OCI-LY7 (cell line): ENCODE measurements at places on chromosomes 5 and 9. TPM values are rescaled to one million over a fixed set of nuclear protein-coding genes. Genes with fewer than 3 reads are reported as not detected.

The FNIP1 gene
- total RNA-seq = 20.0 and 20.6 TPM in 2 replicates

- no peak for DNase-seq
These were observed 15.9 kb upstream of the CDC20B start for GRCh38 chr5:55188656-55189540.

GRCh38 chr9:135242406-135242805, 154.9 kb downstream of the OLFM1 start:
- no peak for DNase-seq

The ATP10B gene
- not detected in 2 replicates for total RNA-seq

GRCh38 chr5:6096101-6096500, 282.2 kb downstream of the MED10 start:
- DNase-seq = no peak

DNA sequence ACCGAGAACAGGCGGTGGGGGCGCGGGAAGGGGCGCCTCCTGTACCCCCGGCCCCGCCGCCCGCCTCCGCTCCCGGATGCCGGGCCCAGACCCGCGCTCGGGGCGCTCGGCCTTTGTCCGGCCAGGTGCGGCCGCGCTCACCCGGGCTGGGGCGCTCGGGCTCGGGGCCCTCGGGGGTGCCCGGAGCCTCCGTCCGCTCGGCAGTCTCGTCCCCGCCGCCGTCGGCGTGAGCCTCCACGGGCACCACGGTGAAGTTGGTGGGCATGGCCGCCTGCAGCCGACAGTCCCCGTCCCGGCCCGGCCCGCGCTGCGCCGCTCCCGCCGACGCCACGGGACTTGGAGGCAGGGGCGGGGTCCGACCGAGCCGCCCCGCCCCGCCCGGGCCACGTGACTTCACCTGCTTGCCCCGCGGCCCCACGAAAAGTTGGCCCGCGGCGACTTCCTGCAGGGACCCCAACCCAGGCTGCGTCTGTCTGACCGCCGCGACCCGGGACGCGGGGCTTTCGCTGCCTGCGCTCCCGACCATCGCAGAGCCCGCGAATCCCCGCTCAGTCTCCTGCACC, at the start of gene SLC12A7:
Gene SLC12A7, minus strand, starts transcription at position 337 of the 563 bp plus-strand sequence. Its CDS starts 72 bp downstream, at position 265.
- no peak for DNase-seq

The PCDH1 gene
- total RNA-seq = 0.41 TPM in 1 of 2 replicates, not detected in the other

The FAM153A gene
- total RNA-seq = 3.6 and 4.7 TPM in 2 replicates

DNA sequence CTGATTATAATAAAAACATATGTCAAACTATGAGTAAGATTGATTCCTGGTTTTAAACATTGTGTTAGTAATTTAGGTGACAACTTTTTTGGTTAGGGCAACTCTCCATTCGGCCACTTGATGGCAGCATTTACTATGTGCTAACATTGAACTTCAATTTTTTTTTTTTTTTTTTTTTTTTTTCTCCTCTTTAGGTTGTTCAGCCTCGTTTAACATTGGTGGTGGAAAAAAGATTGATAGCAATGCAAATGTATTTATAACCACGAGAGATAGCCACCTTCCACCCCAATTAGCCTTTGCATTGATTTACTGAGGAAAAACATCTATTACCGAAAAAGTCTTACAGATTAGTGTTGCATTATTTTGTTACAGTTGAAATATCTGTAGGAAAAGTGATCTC, 159.1 kb downstream of the CSNK1G3 start:
- DNase-seq = peak; percentile 65

The PRRC1 gene
- 46.5 and 52.5 TPM in 2 replicates for total RNA-seq

The NFIB gene
- 24.5 and 25.1 TPM in 2 replicates for total RNA-seq

DNA sequence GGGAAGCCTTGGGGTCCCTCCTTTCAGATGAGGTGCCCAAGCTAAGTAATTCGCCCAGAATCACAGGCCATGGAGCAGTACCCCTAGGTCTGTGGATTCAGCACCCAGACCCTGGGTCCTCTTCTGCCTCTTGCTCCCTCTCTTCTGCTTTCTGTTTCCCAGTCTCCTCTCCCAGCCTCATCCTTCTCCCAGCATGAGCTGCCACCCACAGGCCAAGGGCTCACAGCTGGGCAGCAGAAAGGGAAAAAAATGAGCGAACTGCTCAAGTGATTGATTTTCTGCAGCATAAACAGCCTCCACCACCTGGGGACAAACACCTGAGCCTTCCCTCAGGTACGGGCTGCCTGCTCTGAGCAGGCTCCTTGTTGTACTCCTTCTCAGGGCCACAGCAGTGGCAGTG, 113.9 kb upstream of the SAP30L start:
- DNase-seq = no peak

- DNase-seq = no peak
These were observed 28.7 kb downstream of the ISL1 start for GRCh38 chr5:51411921-51412325.

The CCL28 gene
- not detected in 2 replicates for total RNA-seq

DNA sequence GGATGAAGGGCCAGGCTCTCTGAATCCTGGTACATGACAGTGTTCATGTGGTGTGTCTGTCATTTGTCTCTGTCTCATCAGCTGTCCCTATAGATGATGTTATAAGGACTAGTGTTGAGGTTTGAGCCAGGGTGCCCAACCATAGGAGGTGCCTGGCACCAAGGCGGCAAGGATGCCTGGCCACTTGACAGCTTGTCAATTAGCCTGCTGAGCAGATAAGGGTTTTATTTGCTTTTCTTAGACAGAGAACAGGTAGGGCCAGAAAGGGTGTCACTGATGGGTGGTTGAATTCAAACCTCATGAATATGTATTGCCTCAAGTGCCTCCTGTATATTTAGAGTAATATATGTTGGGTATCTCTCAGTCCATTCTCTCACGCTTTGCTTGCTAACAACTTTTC, 30.1 kb upstream of the AUH start:
- no peak for DNase-seq

DNA sequence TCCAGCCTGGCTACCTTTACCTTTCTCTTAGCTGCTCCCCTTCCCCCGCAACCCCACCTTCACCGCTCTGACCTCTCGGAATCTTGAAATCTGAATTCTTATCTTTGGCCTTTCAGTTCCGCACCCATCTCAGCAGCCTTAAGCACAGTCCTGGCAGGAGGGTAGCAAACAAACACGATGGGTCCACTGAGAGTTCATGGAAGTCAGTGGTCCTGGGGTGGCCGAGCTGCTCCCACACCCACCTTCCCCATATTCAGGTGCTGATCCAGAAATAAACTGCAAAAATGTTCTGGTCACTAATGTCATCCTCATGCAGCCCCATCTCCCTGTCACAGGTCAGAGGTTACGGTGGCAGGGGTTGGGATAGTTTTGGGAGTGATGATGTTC, 59.6 kb upstream of the TBC1D2 start:
- no peak for DNase-seq

DNA sequence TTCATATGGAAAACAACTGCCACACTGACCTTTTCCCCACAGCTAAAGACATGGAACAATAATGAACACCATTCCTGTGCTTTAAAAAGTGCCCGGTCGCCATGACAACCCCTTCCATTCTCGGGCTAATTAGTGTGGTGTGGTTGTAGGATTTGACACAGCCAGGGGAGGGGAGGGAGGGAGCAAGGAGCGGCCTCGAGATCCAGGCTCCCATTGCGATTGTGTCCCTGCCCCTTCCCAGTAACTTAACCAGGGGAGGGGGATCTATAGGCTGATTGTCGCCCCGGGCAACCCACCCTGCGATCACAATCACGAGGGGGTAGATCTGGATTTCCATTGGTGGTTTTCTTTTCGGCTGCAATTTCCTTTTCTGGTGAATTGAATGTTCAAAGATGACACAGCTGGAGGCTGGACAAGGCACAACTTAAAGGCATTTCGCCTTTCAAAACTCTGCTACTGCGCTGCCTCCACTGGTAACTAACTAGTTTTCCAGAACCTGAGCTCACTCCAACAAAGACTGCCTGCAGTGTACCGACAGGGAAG, 96.7 kb upstream of the RETREG1 start:
- DNase-seq = no peak

The HMCN2 gene
- not detected in 2 replicates for total RNA-seq

DNA sequence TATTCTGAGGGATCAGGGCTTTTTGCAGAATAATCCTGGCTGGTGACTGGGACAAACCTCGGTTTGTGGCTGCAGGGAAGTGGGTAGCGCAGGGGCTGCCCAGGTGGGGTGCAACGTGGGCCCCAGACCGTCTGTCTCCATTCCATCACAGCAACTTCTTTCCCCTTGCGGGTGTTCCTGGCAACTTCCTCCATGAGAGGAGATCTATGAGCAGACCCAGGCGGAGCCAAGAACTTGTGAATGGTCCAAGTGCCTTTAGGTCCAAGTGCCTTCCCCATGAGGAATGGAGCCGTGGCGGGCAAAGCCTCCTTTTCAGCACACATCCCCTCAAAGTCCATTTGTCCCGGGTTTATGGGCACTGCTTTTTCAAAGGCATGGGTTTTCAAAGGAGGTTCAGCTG, 136.5 kb downstream of the PHF2 start:
- DNase-seq = no peak

The SPINK7 gene
- not detected in 2 replicates for total RNA-seq

DNA sequence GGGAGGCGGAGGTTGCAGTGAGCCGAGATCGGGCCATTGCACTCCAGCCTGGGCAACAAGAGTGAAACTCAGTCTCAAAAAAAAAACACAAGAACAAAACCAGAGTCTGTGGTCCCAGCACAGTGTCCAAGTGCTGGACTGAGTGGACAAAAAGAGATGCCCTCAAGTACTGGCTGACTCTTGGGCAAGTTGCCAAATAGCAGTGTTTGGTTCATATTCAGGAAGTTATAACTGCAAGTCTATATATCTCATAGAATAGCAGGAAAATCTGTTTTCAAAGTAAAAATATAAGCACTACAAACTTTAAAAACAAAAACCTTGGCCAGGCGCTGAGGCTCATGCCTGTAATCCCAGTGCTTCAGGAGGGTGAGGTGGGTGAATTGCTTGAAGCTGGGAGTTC, 7.3 kb downstream of the HABP4 start:
- DNase-seq = no peak

The BASP1 gene
- 23.4 and 28.1 TPM in 2 replicates for total RNA-seq

The RANBP3L gene
- total RNA-seq = not detected in 2 replicates
